ENCODE measurements at places on chromosomes 16 and 17.

- DNase-seq = peak; percentile 66
These were observed at the start of gene KCNJ2 for GRCh38 chr17:70168977-70169708. Gene KCNJ2, plus strand, starts transcription at chr17:70169532. Its CDS starts 5,508 bp downstream, at chr17:70175040.

GRCh38 chr17:82278786-82279391 is 5.4 kb upstream of the CSNK1D start:
- DNase-seq = no peak

DNA sequence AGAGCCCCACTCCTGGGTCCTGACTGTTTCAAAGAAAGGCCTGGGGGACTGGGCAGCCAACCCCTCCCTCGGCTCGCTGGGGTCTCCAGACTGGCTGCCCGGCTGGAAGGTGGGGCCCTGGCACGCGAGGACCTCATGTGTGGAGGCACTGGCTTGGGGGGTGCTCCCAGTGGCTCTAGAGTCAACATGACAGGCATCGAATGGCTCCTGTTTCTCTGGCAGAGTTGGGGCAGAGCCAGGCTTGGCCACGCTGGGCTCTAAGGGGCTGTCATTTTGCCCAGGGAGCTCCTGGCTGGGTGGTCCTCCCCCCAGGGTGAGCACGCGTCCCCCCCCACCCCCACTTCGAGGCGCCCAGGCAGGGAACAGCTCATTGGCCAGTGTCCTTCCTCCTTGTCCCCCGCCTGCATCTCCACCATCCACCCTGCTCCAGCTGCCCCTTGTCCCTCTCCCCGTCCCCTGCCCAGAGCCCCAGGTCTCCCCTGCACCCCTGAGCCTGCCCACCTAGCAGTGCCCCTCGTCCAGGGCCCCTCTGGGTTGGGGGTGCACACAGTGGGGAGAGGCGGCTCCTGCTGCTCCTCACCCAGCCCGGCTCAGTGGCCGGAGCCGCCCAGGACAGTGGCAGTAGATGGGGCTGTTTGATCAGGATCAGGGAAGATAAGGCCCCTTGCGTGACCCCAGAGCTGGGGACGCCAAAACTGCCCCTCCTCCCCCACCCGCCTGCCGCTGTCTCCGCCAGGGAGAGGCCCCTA is 2.7 kb downstream of the GCGR start:
- no peak for DNase-seq

- DNase-seq = no peak
These were observed 2.8 kb upstream of the IL21R start for GRCh38 chr16:27398894-27399853.

DNA sequence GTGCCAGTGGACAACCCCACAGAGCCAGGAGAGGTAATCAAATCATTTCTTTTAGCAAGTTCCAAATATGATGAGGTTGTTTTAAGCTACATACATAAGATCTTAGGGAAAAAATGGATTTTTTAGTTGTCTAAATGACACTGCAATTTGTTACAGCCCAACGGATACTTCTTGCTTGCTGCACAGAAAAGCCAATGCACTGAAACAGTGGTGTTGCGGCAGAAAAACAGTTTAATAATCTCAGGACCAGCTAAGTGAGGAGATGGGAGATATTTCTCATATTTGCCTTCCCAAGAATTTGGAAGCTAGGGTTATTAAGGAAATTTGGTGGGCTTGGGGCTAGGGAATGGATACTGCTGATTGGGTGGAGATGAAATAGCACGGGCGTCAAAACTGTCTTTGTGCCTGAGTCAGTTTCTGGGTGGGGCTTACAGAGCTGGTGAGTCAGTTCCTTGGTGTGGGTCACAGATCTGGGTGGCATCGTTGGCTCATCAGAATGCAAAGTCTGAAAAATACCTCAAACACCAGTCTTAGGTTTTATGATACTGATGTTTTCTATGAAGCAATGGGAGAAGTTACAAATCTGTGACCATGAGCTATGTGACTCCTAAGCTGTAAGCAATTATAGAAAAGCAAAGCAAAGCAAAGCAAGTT is 255.4 kb downstream of the IRX3 start:
- DNase-seq = no peak

GRCh38 chr17:36183001-36183971 is 6.8 kb upstream of the TBC1D3B start:
- peak; percentile 34 for DNase-seq

- DNase-seq = no peak
These were observed 19.7 kb downstream of the DEXI start for GRCh38 chr16:10922328-10923145.

DNA sequence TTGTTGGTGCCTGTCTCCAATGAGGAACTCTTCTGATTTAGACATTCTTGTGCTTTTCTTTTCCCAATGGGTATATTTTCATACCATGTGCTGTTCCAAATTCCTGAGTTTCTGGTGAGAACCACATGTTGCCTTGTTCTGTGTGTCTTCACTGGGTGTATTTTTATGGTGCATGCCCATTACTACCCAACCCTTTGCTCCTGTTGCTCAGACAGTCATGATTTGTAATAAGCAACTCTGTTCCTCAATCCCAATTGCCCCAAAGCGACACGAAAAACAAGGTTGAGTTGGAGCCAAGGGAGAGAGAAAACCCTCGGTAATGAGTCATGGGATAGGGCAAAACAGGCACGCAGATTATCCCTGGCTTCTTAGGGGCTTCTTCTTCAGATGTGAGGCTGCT is 101.8 kb downstream of the ABCA8 start:
- no peak for DNase-seq

DNA sequence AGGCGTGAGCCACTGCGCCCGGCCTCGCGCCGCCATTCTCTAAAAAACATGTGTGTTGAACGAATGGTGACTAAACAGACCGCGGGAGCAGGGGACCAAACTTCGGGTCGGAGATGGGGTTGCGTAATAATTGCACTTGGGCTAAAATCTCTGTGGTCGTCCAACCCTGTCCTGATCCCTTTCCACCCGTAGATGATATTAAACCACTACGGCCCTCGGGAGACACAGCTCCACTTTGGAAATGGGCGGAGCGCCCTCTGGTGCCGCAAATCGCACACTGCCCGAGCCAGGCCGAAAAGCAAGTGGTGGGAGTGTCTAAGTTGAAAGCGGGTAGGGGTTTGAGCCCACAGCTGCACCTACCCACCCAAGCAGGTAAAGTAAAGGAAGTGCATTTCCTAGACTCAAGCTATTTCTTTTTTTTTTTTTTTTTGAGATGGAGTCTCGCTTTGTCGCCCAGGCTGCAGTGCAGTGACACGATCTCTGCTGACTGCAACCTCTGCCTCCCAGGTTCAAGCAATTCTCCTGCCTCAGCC is 17.0 kb downstream of the CAVIN1 start:
- DNase-seq = peak; percentile 82

DNA sequence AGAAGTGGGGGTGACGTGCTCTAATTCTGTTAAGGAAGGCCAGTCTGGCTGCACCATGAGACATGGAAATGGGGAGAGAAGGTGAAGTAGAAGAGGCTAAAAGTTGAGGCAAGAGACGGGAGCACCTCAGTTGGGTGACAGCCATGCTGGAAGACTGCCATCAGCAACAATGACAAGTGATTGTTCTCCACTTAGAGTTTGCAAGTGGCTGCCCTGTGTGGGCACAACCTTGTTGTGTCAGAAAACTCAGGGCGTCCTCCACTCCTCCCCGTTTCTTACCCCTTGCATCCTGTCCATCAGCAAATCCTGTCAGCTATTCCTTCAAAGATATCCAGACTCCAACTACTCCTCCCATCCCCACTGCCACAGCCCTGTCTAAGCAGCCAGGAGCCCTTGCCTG is 17.6 kb downstream of the CES1 start:
- no peak for DNase-seq

GRCh38 chr16:74773446-74774222 is 986 bp downstream of the FA2H start:
- DNase-seq = no peak

DNA sequence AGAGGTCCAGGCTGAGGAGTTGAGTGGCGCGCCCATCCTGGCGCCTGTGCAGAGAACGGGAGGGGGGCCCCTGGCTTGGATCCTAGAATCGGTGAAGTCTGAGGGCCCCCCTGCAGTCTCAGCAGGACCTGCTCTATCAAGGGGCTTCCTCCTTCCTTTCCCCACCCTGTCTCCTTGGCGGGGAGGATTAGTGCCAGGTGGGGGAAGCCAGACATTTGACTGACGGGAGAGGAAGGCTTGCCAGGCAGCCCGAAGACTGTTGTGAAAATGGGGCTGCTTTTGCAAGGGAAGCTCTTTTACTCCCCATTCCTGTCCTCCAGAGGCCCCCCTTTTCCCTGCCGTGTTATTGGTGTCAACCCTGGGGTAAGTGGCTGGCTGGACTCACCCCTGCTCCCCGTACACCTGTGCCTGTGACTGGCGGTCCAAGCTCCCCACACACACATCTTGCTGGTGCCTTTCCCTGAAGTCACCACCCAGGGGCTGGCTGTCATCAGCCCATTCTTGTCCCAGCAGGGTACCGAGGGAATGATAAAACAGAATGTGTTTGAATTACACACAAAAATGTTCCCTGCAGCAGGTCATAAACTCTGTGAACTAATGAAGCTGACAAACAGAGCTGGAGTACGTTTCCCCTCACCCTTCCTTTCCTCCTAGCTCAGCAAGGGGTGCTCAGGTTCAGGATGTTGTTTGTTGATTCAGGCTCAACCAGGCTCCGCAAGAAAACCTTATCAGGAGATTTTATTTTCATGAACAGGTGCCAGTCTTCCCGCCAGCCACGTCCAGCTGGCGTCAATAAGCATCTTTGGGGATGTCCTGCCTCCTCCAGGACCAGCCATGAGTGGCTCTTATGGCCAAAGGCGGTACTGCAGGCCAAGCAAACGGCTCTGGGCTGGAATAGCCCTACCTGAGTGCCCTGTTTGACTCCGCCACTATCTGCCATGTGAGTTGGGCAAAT is 4.4 kb upstream of the ARMC7 start:
- no peak for DNase-seq

DNA sequence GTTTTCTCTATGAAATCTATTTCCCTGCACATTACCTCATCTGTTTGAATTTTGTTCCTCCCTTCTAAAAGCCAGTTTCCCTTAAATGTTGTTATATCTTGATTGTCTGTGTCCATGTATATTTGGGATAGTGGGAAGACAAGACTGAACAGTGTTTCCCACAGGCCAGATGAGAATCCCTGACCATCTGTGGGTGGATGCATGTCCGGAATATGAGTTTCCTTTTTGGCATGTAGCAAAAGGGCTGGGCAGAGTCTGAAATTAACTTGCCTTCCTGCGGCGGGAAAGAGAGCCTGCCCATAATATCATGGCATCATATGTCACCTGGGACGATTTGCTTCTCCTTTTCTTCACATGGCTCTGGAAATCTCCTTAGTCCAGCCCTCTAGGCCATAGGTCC is 385.8 kb upstream of the MAF start:
- no peak for DNase-seq

DNA sequence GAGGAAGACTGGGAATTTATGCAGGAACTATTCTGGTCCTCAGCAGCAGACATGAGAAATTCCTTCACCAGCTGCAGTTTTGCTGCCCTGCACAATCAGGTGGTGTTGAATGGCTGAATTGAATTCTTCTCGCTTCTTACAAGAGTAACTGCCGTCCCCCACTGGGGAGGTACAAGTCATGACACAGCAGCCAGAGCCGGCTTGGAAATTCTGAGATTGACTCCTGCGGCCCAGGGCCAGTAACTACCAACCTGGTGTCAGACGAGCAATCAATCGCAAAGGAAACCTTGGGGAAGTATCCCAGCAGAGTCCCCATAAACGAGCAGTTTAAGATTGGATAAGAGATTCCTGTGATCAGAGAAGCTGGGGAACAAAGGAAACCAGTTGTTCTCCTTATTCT is 30.7 kb downstream of the KNOP1 start:
- DNase-seq = no peak

DNA sequence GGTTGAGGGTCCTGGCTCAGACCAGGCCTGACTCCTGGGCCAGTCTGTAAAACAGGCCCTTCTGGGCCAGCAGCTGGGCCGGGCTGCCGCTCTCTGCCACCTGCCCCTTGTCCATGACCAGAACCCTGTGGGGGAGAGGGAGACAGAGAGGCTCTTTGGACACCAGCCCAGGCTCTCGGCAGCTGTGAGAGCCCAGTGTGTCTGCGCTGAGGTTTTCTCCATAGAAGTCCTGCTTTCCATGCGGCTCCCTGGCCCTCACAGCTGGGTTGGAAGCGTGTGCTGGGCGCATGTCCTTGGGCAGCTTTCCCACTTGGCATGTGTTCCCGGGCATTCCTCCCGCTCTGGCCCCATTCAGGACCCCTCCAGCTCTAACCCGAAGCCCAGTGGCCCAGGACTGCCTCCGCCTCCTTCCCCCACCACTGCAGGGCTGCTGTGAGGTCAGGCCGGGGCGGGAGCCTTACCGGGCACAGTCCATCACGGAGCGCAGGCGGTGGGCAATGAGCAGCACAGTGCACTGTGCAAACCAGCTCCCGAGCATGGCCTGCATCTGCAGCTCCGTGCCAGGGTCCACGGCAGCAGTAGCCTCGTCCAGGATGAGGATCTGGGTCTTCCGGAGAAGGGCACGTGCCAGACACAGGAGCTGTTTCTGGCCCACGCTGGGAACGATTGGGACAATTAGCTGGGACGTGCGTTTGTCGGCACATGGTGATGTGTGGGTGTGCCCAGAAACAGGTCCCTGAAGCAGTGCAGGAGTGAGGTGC is 73.0 kb downstream of the ABCC6 start:
- no peak for DNase-seq

DNA sequence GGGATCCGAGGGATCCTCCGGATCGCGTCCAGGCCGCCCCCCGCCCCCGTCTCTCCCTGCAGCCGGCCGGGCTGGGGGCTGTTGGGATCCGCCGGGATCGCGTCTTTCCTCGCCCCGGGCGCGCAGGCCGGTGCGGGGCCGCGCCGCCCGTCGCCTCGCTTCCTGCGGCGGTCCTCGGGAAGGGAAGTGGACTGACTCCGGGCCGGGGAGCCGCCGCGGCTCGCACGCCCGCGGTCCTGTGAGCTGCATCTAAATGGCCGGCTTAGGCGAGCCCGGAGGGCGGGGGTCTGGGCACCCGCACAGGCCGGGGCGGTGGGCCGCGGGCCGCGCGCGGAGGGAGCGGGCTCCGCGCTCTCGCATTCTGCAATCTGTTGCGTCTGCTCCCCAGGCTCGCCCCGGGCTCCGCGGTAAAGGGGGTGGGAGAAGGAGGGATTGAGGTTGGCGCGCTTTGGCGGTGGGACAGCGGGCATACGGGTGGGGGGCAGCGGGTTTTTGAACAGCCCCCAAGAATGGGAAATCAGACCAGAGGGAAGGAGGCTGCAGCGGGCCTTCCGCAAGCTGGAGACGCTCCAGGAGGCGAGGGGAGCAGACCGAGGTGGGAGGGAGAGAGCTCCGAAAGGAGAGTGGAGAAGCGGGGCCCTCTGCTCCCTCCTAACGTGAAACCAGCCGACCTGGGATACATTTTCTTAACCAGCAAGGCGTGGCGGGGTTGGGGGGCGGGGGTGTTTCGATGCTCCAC is 2.2 kb downstream of the TMEM132E start:
- no peak for DNase-seq

- no peak for DNase-seq
These were observed 55.7 kb upstream of the GPR139 start for GRCh38 chr16:20129375-20129774.

Measured in stromal cell of bone marrow (primary cell).